Mesothelial cell of epicardium (in vitro differentiated cells): ENCODE measurements at places on chromosomes 5 and 9. TPM values are rescaled to one million over a fixed set of nuclear protein-coding genes. Genes with fewer than 3 reads are reported as not detected.
A peak's percentile ranks its signal among the peaks of the same experiment; 100 is the strongest.

- no peaks in the 10 kb centered on the region for H3K4me1 ChIP-seq
- no peak overlapping the region for H3K4me3 ChIP-seq
- no peaks in the 10 kb centered on the region for H3K36me3 ChIP-seq
- no peak overlapping the region for H3K27ac ChIP-seq
- peaks cover 12% of the 10 kb centered on the region for H3K27me3 ChIP-seq
- DNase-seq: no peak
Measured at GRCh38 chr5:87752362-87752761, 339.6 kb upstream of the CCNH start.

DNA sequence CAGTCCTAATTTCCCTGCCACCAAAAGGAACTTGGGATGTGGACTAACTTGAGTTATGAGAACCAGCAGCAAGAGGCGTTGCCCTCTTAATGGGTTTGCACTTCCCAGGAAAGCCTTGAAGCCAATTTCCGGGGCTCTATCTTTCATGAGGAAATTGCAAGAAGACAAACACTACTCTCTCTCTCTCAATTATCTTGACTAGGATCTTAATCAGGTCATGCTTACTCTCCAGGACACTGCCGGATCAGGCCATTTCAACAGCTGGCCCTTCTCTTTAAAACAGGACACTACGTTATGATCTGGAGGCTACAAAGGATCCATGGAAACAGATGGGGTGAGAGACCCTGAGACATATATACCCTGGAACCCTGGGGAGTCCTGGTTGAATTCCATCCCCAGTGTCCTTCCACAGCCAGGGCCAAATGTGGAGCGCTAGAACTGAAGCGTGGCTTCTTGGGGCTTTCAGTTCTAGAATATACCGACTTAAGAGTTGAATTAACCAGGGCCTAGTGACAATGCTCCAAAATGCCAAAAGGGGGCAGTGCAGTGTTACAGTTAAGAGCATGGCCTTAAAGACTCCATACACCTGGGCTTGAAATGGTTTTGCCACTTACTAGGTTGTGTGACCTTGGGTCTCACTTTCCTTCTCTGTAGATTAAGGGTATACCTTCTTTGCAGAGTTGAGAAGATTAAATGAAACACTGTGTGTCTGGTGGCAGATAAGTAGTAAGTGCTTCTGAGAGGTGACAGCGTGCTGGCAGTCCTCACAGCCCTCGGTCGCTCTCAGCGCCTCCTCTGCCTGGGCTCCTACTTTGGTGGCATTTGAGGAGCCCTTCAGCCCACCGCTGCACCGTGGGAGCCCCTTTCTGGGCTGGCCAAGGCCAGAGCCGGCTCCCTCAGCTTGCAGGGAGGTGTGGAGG lies 21.1 kb downstream of the FAM219A start:
- DNase-seq: peak; percentile 44
- no peak overlapping the region for H3K4me3 ChIP-seq
- H3K4me1 ChIP-seq: peaks cover 7% of the 10 kb centered on the region
- no peaks in the 10 kb centered on the region for H3K27me3 ChIP-seq
- peaks cover 2% of the 10 kb centered on the region for H3K36me3 ChIP-seq

- peaks cover 11% of the 10 kb centered on the region for H3K4me1 ChIP-seq
- DNase-seq: no peak
- H3K4me3 ChIP-seq: no peak overlapping the region
- no peak overlapping the region for H3K27ac ChIP-seq
Measured at GRCh38 chr5:90387508-90387907, 22.0 kb downstream of the CETN3 start.

GRCh38 chr5:172243302-172243701 lies 40.3 kb downstream of the UBTD2 start:
- peaks cover 14% of the 10 kb centered on the region for H3K4me1 ChIP-seq
- H3K36me3 ChIP-seq: peaks cover 9% of the 10 kb centered on the region
- no peaks in the 10 kb centered on the region for H3K27me3 ChIP-seq
- DNase-seq: no peak
- H3K4me3 ChIP-seq: no peak overlapping the region

CCNO gene
- 0.20 to 0.80 TPM (median 0.45 TPM) in 3 replicates for total RNA-seq
